ENCODE measurements at places on chromosomes 13 and 19.

- no peak for DNase-seq
Observed at GRCh38 chr13:92727118-92727517, 499.5 kb upstream of the GPC6 start.

- no peak for DNase-seq
Observed at GRCh38 chr13:32135056-32135390, 103.4 kb downstream of the FRY start.

DNA sequence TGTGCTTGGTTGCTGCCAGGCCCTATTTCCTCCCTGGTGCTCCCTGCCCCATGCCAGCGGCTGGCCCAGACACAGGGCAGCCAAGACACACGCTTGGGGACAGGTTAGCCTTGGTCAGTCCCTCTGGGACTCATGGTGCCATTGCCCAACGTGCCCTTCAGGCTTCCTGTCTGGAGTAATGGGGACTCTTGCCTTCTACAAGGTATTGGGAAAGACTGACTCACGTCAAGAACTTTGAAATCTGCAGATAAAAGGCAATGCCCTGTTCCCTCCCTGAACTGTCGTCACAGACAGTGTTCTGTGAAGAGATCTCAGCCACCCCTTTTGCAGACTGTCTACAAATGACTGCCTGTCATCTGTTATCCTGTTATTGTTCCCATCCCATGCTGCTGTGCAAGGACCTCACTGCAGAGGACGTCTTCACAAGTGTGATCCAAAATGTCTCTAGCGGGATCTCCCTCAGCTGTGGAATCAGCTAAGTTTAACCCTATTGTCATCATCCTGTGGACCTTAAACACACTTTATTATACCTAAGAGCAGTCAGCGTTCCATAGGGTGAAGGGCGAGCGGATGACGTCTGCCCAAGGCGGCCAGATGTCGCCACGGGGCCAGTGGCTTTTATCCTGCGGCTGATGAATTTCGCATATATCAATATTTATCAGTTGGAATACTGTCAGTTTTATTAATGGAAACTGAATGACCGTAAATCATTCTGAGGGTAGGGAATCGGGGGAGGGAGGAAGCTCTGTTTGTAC lies 59.0 kb downstream of the GSX1 start:
- no peak for DNase-seq

DNA sequence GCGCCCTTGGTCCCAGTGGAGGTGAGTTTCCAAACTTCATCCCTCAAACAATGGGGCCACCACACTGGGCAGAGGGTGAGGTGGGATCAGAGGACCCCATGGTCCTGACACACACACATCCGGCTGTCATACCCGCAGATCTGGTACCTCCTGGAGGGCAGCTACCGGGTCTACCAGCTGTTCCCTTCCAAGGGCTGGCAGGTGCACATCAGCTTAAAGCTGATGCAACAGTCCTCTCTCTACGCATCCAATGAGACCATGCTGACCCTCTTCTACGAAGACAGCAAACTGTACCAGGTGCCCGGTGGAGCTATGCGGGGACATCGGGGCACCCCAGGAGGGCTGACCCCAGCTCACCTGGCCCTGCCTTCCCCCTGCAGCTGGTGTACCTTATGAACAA lies 14.0 kb upstream of the PSMD8 start:
- no peak for DNase-seq

DNA sequence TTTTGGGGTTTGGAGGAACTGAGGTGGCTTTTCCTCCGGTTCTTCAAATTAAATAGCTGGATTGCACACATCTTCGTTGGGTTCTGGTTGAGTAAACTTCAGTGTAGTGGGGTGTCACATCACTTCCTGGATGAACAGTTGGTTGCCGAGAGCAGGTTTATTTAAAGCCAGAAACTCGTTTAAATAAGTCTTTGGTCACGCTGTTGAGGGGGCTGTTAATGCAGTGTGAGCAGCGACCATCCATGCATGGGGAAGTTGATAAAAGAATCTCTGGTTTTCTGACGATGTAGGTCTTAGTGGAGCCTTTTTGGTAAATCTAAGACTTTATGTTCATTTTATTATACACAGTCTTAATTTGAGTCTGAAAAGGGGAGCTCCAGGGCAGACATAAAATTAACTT lies 351.2 kb upstream of the ARGLU1 start:
- DNase-seq, result no peak

DNA sequence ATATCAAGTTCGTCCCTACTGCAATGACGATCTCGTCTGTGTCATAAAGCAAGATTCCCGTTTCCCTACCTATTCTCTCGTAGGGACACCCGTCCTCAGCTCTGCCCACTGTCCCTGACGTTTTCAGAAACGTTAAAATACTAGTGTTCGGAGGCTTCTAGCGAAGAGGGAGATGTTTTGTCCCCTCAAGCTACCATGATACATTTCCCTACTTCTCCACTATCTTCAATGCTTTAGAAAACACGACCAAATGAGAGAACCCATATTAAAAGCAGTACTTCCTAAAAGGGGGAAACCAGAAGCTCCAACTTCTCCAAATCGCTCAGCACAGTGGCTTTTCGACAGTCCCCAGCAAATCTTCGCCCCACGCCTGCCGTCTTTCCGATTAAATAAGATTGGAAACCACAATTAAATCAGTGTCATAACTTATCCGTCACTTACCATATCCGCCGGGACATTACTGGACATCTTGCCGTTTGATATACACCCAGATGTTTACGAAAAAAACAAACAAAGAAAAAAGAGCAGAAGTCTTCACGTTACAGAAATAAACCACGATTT lies 1.3 kb downstream of the UBL3 start:
- DNase-seq, result peak; percentile 41

DNA sequence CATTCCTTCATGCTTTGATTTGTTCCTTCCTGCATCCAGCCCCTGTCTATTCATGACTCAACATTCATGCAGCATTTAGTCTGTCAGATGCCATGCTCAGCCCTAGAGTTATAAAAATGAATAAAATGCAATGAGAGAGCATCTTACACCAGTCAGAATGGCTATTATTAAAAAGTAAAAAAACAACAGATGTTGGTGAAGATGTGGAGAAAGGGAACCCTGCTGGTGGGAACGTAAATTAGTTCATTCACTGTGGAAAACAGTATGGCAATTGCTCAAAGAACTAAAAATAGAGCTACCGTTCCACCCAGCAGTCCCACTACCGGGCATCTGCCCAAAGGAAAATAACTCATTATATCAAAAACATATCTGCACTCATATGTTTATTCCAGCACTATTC lies 70.0 kb upstream of the GTF3A start:
- no peak for DNase-seq

- no peak for DNase-seq
Observed at GRCh38 chr19:29143183-29143582, 69.8 kb downstream of the UQCRFS1 start.

DNA sequence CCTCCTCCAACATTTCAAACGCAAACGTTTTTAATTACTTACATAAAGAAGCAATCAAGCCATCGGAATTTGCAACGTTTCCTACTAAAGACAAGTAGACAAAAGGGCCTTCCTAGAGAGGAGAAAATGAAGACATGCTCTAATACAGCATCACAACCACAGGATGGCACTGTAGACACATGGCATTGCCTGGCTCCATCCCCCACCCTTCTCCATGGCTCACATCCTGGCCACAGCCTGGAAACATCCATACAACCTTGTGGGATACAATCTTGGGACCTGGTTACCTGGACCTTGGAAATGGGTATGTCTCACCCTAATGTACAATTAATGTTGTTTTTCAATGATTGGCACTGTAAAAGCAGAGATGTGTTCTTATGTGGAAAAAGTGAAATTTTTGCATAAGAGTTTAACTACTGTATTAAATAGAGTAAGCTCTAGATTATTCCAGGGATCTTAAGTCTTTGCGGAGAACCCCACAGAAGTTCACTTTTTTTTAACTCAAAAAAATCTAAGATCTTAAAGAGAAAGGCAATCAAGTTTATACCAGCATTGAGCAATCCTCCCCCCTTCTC lies 21.5 kb downstream of the EBPL start:
- no peak for DNase-seq

DNA sequence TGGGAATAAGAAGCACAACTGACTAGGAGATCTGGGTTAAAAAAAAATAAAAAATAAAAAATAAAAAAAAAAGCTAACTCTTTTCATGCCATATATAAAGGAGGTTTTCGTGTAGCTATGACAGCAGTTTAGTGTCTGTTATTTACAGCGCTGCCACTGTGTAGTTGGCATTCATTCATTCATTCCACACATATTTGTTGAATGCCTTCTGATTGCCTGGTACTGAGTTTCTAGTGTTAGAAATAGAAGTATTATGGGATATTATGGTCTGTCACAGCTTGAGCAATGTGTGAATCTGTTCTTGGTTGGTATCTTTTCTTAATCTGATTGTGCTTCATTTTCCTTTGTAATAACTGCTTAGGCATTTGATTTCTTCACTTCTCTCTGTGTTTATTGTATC lies 237.4 kb downstream of the NBEA start:
- no peak for DNase-seq

- DNase-seq, result no peak
Observed at GRCh38 chr19:5104871-5105351, 136.0 kb downstream of the KDM4B start.

DNA sequence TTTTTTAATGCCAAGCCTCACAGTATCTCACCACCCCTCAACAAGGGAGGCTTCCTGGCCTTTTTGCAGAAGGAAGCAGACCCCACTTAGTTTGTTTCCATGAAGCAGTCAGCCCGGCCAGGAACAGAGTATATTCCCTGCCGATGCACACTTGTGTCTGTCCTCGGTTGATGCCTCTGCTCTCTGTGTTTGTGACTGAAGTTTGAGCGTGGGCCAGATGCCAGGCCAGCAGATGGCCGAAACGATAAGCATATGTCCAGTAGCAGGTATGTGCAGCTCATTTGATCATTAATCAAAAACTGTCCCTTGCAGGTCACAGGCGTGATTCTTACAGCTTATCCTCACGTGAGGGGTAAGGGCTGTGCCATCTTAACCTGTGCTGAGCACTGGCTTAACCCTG lies 144.0 kb downstream of the IRS2 start:
- DNase-seq, result no peak

DNA sequence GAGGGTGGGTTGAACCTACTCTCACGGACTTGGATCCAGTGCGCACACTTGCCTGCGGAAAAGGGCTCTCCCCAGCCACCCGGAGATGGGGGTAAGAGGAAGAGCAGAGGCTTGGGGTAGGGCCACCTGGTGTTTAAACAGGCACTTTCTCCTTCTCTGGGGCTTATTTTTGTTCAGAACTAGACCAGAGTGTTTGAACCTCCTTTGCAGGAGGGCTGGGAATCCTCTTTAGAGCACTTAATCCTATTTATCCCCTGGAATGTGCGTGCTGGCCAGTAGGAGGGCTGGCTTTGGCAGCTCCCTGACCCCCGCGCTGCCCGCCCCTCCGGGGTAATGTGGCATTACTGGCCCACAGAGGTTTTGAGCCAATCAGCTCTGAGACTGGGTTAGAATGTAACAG lies 2.0 kb downstream of the RGS9BP start:
- DNase-seq, result no peak

GRCh38 chr19:40178756-40179155 lies 12.5 kb upstream of the MAP3K10 start:
- DNase-seq, result no peak

DNA sequence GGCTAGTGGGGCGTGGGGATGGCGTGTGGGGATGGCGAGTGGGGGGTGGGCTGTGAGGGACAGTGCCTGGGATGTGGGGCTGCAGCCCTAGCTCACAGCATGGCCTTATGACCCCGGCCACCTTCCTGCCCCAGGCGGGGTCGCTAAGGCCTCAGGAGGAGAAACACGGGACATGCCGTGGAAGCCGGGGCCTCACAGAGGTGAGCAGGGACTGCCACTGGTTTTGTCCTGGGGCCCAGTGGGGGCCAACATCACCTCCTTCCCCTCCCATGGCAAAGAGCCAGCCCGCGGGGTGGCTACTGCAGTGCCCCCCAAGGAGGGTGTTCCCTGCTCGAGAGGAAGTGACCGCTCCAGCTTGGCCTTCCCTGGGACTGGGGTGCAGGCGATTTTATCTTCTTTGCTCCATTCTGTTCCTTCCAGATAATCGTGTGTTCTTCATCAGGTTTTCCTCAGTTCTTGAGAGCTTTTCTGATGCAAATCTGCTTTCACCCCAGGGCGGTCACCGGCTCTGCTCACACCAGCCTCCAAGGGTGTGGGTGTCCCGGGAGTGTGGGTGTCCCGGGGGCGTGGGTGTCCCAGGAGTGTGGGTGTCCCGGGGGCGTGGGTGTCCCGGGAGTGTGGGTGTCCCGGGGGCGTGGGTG lies 1.2 kb downstream of the F7 start:
- DNase-seq, result no peak
